Cerebellar nuclear complex (tissue), 1 donor: ENCODE measurements at places on chromosomes 6 and 20.

DNA sequence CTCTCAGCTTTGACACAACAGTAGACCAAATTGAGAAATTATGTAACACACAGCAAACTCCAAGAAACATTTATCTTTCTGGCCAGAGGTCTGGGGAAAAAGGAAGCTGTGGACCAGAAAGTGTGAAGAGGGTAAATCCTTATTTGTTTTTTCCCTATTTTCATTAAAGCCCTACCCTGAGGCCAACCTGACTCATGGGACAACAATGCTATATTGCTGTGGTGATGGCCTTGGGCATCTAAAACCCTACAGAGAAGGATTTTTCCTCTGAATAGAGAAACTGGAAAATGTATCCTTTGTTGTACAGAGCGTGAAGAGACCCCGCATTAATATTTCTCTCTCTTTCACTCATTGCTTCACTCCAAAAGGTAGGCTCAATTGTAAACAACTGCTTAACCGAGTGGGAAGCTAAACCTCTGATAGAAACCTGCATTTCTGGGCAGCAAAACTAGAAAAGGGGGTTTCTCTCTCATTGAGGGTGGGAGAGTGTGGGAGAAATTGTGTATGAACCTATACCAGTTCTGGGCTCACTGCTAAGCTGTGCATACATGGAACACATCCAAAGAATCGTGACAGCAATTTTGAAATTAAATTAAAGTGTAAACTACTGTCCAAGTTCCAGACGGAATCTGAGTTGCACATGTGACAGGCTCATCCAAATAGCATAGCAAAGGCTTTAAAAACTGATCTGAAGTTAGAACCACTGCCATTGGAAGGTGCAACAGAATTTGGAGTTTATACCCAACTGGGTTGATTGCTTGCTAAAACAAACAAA lies 175.5 kb downstream of the CLVS2 start:
- no peak for DNase-seq

DNA sequence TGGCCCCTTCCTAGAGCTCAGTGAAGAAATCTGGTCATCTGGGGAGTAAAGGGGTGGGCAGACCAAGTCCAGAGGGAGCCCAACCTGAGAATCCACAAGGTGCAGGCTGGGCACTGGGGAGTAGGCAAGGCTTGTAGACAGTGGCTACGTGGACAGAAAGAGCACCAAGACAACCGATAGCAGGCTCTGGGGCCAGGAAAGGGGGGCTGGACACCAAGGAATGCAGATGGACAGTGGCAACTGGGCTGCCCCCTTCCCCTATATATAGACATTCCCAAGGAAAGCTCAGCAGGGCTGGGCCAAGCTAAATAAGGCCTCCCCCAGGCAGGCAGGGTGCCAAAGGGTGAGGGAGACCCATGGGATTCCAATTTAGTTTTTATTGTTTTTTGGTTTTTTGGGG lies 1.5 kb upstream of the TNNC2 start:
- DNase-seq = no peak

DNA sequence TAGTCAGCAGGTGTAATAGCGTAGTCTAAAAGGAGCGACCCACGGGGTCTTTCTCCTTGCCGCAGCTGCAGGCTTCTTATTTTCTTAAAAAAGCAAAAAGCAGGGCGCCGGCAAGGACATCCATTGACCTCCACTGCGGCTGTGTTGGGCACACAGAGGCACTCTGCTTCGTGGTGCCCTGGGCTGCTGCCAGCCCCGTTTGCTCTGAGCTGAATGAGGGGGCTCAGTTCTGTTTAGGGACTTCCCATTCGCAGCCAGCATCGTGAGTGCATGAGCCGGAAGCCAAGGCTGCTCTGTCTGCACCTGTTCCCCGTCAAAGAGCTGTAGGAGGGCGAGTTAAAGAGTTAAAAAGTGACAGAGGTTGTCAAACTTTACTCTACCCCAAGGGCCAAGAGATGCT lies 1.7 kb upstream of the SLC22A2 start:
- no peak for DNase-seq

- DNase-seq = peak; percentile 97
Observed at GRCh38 chr20:309841-310644, 12.7 kb downstream of the ZCCHC3 start.

DNA sequence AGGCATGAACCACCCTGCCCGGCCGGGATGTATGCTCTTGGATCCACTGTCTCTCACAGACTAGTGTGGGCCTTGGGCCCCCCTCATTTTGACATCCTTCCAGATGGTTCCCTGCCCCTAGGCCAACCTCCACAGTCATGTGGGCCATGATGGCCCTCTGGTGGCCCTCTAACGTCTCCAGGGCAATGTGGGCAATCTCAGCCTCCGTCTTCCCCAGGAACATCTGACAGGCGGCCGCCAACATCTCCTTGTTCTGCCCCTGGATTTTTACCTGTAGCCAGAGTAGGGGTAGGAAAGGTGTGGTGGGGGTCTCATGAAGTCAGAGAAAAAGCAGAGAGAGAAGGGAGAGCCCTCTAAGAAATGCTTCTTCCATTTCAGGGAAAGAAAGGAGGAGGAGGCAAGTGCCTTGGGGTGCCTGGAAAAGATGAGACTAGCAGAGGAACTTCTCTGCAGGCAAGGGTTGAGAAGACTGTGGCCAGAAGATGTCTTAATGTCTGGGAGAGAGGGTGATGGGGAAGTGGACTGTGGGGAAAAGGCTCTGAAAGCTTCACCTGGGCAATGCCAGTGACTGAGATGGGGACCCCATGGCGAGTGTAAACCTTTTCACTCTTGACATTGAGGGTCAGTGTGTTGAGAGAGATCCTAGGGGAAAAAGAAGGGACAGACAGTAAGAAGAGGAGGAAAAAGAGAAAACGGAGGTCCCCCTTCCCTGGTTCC lies 1.3 kb downstream of the FLOT1 start:
- no peak for DNase-seq
